ENCODE measurements at places on chromosomes 6 and 20.

DNA sequence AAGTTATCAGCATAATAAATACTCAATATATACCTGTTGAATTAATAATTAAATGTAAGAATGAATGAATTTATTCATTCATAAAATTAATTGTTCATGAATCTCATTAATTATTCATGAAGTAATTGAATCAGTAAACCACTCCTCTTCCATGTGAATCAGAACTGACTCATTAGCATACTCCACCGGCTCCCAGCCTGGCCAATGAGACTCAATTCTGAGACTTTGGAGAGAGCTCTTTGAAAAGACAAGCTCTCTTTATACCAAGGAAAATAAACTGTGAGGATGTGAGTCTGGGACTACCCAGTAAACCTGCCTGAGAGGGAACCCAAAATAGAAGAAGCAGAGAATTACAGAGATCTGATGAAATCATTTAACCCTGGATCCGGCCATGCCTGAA, 8.4 kb upstream of the SLC2A10 start:
- DNase-seq, result no peak

GRCh38 chr6:41901882-41902519, 6.8 kb upstream of the USP49 start:
- DNase-seq, result no peak

DNA sequence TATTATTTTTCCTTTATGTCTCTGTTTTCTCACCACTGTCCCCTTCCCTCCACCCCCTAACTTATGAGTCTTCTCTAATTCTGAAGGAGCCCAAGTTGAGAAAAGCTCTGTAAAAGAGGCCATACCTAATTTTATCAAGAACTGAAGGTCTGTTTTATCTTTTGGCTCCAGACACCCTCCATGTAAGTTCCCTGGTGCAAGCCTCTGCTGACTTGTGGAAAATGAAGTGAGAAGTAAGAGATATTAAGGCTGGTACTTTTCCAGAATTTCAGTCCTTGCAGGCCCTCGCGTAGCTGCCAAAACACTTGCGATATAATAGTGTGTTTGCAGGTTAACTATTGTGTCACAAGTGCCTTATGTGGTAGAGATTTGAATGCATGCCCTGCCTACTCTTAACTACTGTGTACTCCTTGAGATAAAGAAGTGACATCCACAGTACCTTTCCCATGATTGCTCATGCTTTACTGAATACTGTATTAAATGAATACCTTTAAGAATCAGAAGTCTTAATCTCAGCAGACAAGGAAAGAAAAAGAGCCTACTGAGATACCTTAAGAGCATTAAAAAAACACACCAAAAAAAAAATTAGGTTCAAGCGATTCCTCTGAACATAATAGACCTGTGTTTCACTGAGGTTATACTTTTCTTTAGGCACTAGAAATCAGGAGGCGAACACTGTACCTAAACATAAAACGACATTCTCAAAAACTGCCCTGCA, 143.6 kb upstream of the ZNF184 start:
- DNase-seq, result no peak

DNA sequence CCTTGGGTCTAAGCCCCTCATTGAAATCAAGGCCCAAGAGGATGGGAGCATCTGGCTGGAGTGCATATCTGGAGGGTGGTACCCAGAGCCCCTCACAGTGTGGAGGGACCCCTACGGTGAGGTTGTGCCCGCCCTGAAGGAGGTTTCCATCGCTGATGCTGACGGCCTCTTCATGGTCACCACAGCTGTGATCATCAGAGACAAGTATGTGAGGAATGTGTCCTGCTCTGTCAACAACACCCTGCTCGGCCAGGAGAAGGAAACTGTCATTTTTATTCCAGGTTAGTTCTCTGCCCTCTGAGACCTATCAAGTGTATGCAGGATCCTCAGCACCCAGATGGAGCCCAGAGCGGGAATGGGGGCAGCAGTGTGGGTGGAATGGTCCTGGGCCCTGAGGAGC, 5.1 kb downstream of the BTN2A2 start:
- DNase-seq, result no peak

- DNase-seq, result no peak
Measured at GRCh38 chr6:102820098-102820497, 1426.6 kb downstream of the GRIK2 start.

GRCh38 chr20:63663332-63664066, 5.4 kb downstream of the RTEL1 start:
- DNase-seq, result no peak

GRCh38 chr6:107780226-107780625, 43.9 kb downstream of the SCML4 start:
- no peak for DNase-seq

DNA sequence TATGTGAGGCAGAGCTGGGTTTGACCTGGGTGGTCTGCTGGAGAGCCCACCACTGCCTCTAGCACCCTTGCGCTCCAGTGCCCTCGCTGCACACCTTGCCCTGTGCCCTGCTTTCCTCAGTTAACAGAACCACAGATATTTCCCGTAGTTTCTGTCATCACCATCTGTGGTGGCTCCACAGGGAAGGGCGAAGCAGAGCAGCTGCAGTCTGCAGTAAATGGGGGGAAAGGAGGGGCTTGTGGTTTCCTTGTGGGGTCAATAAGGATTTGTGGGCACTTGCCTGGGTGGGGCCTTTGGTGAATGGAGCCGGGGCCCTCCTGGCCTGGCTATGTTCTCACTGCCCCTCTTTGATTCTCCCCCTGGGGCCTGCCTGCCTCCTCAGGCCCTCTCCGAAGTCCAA, 21.2 kb upstream of the CCDC167 start:
- no peak for DNase-seq

DNA sequence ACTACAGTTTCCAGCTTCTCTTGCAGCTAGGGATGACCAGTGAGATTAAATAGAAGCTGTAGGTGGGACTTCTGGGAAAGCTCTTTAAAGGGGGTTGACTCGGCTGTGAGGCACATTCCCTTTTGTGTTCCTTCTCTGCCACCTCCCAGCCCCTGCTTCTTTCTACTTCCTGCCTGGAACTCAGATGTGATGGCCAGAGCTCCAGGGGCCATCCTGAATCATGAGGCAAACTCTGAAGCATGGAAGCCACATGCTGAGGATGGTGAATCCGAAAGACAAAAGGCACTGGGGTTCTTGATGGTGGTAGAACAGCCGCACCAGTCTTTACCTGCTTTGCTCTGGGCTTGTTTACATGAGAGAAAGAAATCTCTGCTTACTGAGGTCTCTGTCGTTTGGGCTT, 9.1 kb downstream of the CEBPB start:
- no peak for DNase-seq

GRCh38 chr6:9412951-9413559, 977.7 kb upstream of the SLC35B3 start:
- DNase-seq, result no peak

DNA sequence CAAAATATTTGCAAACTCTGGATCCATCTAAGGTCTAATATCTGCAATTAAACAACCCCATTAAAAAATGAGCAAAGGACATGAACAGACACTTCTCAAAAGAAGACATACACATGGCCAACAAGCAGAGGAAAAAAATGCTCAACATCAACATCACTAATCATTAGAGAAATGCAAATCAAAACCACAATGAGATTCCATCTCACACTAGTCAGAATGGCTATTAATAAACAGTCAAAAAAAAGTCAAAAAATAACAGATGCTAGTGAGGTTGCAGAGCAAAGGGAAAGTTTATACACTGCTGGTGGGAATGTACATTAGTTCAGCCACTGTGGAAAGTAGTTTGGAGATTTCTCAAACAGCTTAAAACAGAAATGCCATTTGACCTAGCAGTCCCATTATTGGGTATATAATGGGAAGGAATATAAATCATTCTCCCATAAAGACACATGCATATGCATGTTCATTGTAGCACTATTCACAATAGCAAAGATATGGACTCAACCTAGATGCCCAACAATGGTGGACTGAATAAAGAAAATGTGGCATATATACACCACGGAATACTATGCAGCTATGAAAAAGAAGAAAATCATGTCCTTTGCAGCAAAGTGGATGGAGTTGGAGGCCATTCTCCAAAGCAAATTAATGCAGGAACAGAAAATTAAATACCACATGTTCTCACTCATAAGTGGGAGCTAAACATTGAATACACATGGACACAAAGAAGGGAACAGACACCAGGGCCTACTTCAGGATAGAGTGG, 9.1 kb downstream of the ZNFX1 start:
- DNase-seq, result no peak

DNA sequence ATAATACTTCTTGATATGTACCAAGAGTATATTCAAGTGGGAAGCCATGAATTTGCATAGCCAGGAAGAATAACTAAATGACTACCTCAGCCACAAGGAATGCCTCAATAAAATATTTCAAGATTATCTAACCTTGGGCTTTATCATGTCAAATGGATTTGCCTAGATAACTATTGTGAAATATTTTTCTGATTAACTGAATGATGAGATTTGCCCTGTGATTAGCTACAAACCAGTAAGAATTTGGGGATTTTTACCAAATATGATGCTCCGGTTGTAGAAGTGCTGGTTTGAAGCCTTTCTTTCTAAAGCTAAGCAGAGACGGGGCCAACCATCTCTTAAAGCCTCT, 125.6 kb upstream of the LAMP5 start:
- DNase-seq, result no peak

GRCh38 chr6:71107911-71108420, 151.1 kb upstream of the B3GAT2 start:
- no peak for DNase-seq

DNA sequence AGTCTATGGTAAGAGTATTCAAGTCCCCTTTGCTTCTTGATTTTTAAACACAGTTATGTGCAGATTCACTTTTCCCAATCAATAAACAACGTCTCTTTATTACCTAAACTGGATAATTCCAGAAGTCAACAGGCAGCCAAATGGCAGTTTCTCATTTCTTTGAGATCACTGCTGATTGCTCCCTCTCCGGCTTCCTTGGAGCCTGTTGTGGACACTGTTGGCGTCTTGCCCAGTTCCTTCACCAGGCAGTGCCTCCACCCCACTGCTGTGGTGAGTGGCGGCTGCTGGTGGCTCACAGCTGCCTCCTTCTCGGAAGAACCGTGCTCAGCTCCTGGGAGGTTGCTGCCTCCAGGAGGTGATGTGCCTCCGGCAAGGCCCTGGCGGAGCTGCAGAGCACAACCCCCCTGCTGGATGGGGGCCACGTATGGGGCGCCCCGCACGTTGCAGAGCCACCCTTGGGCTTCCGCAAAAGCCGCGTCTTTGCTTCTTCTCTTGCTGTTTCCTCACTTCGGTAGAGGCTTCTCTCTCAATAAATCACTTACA, 105.1 kb upstream of the CNKSR3 start:
- peak; percentile 59 for DNase-seq

- no peak for DNase-seq
Measured at GRCh38 chr20:17971300-17972013, 2.6 kb downstream of the MGME1 start.

GRCh38 chr6:161804838-161805237, 531.0 kb upstream of the AGPAT4 start:
- DNase-seq, result no peak

DNA sequence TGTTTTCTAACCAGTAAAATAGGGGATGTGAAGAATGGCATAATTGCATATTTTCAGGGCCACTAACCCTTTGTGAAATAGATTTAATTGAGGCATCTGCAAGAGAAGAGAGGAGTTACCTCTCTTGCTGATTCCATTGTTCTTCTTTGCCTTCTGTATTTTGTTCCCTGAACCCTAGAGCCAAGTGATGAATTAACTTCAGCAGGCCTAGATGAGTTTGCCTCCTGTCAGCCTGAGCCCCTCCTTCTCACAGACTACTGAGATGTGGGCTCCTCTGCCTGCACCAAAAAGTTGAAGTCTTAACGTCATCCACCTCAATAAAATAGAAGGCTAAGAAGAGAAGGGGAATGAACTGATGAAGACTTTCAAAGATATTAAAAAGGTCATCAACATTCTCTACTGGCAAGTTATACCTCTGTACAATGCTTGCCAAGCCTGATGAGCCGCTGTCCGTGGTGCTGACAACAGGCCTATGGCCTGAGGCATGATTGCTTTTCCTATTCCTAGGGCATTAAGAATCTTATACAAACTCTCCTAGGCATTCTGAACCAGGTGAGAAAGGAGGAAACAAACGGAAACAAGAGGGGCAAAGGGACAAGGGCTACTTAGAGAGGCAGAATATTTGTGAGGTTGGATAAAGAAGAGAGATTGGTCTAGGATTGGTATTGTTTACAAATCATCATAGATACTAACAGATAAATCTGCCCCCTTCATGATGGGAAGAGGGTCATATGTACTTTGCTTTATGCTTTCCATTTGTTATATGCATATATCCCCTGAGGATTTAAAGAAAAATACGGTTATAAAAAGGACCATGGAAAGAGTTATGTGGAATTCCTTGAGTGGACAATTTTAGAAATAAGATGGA, 46.8 kb downstream of the CD24 start:
- DNase-seq, result no peak

DNA sequence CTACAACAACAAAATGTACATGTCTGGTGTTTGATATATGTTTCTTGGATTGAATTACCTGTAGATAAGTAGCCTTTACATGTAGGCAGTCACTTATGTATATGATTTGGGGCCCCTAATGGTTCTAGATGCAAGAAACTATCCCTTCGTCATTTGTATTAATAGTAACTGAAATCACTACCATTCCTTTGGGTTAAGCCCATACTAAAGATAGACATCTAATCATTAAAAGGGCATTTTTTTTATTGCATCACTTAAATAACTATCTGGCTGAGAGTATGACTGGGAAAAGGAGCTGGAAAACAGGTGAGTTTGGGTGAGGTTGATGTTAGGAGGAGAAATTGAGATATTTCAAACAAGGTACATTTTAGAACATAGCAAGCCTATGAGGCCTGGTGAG, 213.5 kb upstream of the PLN start:
- no peak for DNase-seq

DNA sequence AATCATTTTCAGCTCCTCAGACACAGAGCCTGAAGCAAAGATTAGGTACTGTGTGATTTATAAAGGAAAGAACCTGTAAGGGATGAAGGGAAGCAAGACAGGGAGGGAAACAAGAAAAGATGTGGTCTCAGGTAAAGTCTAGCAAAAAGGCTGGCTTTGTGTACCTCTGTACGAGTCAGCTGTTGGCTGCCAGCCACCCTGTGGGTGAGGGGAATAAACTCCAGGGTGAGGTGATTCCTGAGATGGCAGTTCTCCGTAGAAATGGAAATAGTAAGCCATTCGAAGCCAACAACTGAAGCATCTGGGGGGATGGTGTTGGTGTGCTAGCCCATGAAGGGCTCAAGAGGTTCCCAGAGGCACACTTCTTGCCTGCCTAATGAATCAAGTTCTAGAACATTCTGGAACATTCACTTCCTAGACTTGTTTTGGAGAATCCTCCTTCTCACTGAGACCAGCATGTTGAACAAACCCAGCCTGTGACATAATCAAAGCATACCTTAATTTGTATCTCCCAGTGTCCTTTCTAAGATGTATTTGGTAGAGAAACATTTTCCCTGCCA, 10.6 kb upstream of the TTPAL start:
- DNase-seq, result no peak

DNA sequence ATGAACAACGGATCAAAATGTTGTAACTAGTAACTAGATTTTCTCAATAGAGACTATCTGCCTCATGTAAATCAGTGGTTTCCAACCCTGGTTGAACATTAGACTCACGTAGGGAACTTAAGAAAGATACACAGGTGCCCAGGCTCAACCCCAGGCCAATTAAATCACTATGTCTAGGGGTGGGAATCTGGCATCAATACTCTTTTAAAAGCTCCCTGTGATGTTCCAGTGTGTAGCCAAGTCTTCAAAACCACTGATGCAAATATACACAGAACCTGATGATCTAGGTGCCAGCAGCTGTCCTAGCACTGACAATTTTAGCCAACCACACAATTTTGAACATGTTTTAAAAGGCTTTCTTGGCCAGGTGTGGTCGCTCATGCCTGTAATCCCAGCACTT, 128.7 kb downstream of the TBC1D32 start:
- DNase-seq, result no peak

- DNase-seq, result no peak
Measured at GRCh38 chr20:62938105-62938888, at the start of gene GID8. TSS of gene GID8 (plus strand) at chr20:62938147. CDS start at chr20:62941503, 3,356 bp downstream.

GRCh38 chr6:74015427-74015826, 319.4 kb downstream of the CD109 start:
- no peak for DNase-seq

Measured in NCI-H1048 (cell line).